ENCODE measurements at places on chromosomes 12 and 14. TPM values are rescaled to one million over a fixed set of nuclear protein-coding genes. Genes with fewer than 3 reads are reported as not detected.

GRCh38 chr12:97308576-97309198 is 153.9 kb upstream of the RMST start:
- no peak overlapping the region for H3K4me3 ChIP-seq
- peak; percentile 17 for DNase-seq
- H3K27ac ChIP-seq: no peak overlapping the region
- no peaks in the 10 kb centered on the region for H3K27me3 ChIP-seq
- no peaks in the 10 kb centered on the region for H3K4me1 ChIP-seq

DNA sequence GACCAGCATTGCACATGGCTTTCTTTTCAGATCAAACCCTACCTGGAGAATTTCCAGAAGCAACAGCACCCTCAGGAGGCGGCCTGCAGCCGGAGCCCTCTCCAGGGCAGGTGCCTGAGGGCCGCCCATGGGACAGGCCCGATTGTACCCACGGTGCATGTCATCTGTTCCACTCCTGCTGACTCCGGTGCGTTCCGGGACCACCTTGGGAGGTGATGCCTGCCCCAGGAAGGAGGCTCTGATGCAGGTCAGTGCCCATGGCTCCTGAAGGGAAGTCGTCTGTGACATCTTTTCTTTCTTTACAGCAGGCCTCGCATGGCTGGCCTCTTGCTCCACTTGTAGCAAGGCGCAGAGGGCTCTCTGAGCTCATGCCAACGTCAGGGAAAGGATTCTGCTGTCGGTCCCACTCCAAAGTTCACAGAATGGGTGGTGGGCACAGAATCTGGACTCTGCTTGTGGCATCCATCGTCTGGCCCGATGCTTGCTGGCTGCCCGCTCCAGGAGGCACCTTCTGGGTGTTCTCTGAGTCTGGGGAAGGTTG is 160.7 kb upstream of the RTL1 start:
- no peaks in the 10 kb centered on the region for H3K27me3 ChIP-seq
- no peak for DNase-seq
- peaks cover 25% of the 10 kb centered on the region for H3K4me1 ChIP-seq
- H3K27ac ChIP-seq: no peak overlapping the region
- H3K36me3 ChIP-seq: peaks cover 32% of the 10 kb centered on the region

DNA sequence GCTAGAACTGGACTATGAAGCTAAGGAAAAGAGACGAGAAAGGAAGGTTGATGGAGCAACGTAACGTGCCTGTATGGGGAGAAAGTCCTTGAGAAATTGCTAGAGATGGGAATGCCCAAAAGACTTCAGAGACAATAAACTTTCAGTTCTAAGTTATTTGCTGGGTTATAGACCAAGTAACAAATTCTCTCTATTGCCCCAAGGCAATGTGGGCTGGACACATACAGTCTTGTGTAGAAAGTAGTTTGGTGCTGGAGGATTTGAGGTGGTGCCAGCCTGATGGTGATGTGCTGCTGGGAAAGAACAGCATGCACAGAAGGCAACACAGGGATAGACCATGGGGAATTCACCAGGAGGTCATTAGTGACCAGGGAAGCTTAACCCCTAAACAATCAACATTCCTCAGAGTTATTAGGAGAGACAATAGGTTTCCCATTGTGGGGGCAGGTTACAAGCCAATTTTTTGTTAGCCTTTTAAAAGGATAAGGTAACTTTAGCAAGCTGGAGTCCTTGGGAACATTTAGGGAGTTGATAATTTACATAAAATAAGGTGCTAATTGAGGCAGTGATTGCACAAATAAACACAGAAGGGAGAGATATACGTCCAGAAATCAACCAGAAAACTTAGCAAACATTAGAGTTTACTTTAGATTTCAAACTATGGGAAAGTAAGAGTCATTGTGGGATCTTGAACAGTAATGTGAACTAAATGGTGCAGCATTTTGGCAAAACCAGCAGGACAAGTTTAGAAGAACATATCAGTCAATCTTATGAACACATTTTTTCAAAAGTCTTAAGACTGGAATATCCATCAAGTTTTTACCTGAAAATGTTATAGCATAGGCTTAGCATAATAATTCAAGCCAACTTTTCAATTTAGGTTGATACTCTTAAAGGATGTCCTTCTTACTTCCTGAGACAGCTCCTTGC is 61.4 kb downstream of the LMNTD1 start:
- no peak overlapping the region for H3K27ac ChIP-seq
- no peaks in the 10 kb centered on the region for H3K27me3 ChIP-seq
- no peaks in the 10 kb centered on the region for H3K36me3 ChIP-seq
- no peak for DNase-seq
- peaks cover 15% of the 10 kb centered on the region for H3K4me1 ChIP-seq
- no peak overlapping the region for H3K4me3 ChIP-seq

DNA sequence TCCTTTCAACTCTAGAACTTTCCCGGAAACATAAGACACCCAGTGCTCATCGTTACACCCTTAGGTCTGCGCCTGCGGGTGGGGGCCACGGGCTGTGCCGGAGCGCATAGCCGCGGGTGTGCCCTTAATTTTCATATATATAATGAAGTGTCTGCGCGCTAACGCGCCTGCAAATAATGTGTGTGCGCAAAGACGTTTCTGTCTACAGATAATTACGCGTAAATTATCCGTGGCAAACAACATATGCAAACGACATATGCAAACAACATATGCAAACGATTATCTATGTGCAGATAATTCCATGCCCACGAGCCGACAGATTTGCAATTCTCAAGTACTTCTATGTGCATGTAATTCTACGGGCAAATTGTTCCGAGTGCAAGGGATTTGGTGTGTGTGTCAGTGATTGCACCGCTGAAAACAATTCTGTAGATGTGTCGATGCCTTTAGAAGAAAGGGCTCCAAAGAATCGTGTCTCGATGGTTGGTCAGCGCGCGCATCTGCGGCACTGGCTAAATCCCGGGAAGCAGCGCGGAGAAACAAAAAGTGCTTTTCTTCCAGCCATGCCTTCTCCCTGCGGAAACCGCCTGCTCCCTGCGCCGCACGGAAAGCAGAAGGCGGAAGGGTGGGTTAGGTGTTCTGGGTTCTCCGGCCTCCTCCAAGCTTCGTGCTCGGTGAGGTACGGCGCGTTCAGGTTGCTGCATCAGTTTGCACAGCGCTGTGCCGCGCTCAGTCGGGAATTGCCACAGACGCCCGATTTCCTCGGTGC is 34.5 kb upstream of the TBX5 start:
- H3K4me1 ChIP-seq: no peaks in the 10 kb centered on the region
- DNase-seq: no peak
- H3K27me3 ChIP-seq: peaks cover 14% of the 10 kb centered on the region
- no peaks in the 10 kb centered on the region for H3K36me3 ChIP-seq

Gene GNS
- 97.6 TPM for total RNA-seq

Gene CDCA3
- total RNA-seq: 143 TPM

Gene KCNC2
- not detected for total RNA-seq

Gene ACSM4
- total RNA-seq: not detected

Gene JAG2
- total RNA-seq: 160 TPM

DNA sequence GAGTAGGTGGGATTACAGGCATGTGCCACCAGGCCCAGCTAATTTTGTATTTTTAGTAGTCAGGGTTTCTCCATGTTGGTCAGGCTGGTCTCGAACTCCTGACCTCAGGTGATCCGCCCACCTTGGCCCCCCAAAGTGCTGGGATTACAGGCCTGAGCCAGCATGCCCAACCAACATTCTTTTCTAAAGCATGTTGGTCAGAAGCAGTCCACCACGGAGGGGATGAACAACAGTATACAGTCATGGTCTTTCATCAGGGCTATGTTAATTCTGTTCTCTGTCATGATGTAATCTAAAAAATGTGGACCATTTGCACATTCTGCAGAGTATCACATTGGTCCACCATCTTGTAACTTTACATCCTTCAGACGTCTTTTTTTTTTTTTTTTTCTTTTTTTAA is 3.6 kb downstream of the MRPL51 start:
- peaks cover 5% of the 10 kb centered on the region for H3K4me1 ChIP-seq
- H3K36me3 ChIP-seq: peaks cover 16% of the 10 kb centered on the region
- no peaks in the 10 kb centered on the region for H3K27me3 ChIP-seq

- peaks cover 7% of the 10 kb centered on the region for H3K27me3 ChIP-seq
- no peak overlapping the region for H3K4me3 ChIP-seq
- no peak for DNase-seq
- no peak overlapping the region for H3K27ac ChIP-seq
- H3K4me1 ChIP-seq: peaks cover 9% of the 10 kb centered on the region
- H3K36me3 ChIP-seq: no peaks in the 10 kb centered on the region
Observed at GRCh38 chr12:76914102-76914859, 35.5 kb upstream of the CSRP2 start.

DNA sequence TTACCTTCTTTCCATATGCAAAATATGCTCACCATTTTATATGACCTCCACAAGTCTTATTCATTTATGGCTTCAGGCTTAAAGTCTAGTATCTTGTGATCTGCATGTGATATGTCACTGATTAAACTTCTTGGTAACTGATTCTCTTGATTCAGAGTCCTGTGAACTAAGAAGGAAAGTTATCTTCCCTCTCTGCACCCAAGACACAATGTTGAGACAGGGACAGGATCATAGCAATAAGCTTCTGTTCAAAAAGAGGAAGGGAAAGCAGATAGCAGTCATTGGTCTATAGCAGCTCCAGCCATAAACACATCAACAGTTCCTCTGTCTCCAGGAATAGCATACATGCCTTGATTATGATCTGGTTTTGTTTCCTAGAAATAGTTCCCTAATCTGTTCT is 103.1 kb downstream of the UNC79 start:
- H3K36me3 ChIP-seq: no peaks in the 10 kb centered on the region
- DNase-seq: no peak
- H3K4me3 ChIP-seq: no peak overlapping the region

Gene LRRK2
- total RNA-seq: 0.11 TPM

DNA sequence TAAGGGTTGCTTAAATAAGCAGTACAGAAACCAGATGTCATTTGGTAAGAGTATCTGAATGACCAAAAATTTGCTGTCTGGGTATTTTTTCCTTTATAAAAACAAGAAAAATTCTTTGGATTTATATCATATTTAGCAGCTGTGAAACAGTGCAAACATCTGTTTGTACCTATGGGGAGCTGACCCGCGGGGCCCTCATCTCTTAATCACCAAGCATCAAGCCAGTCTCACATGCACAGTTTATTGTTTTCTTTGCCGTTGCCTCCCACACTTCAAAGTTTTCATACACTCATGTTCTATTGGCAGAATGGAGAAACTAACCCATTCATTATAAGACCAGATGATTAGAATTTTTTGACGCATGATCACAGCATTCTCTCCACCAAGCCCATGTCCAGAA is 142.2 kb downstream of the BMP4 start:
- 0 out of 2 replicates have a peak, but pooled peaks cover 2% of the 10 kb centered on the region for H3K27me3 ChIP-seq
- no peak overlapping the region for H3K4me3 ChIP-seq
- H3K36me3 ChIP-seq: no peaks in the 10 kb centered on the region
- H3K4me1 ChIP-seq: no peaks in the 10 kb centered on the region
- no peak for DNase-seq

DNA sequence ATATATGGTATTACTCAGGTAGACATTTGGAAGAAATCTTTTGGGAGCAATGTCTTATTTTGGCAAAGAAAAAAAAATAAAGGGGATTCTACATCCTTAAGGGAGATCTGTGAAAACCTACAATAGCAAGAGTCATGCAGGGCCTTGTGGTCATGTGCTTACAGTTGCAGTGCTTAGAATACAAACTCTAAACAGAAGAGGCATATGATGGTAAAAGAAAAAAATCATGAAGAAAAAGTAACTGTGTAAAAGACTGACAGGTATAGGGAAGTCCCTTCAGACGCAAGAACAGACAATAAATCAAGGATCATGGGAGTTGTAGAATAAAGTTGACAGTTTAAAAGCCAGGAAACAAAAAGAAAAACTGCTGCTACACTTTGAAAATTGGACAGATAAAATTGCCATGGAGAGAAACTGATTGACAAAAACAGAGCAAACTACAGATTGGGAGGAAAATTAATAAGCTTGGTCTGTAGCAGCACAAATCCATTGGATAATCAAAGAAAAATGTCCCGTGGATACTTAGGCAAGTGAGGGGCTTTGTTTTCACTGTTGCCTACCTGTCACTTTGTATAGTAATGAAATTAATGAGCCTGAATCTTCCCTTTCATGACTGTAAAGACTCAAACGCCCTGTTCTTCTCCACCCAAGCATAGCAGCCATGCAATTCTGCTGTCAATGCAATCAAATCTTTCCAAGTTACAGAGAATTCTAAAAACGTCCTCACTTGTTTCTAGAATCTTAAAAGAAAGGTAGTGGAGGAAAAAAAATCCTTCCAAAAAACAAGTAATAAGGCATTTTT is 402.0 kb downstream of the SYT1 start:
- no peak for DNase-seq
- no peaks in the 10 kb centered on the region for H3K27me3 ChIP-seq
- peaks cover 12% of the 10 kb centered on the region for H3K4me1 ChIP-seq

Gene NGB
- not detected for total RNA-seq

Gene CLEC4C
- total RNA-seq: not detected

Gene FGF23
- not detected for total RNA-seq

DNA sequence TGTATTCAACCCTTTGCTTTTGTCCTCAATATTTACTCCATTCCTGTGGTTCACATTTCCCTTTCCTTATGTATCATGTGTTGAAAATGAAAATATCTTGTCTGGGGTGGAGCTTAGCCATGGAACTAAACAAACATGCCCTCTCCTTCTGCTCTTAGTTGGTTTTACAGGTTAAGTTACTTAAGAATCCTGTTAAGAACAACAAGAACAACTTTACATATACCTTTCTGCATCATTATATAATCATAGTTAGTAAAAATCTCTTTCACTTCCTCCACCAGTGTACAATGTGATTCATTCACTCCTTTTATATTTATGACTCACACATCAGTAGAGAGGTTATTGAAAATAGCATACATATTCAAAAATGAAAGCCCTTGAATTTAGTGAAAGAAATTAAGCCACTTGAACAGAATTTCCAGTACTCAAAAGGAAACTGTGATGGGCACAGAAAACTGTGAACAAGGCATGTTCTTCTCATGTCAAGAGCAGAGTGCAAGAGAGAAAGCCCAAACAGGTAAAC is 307.7 kb downstream of the CCDC91 start:
- H3K4me3 ChIP-seq: no peak overlapping the region
- no peaks in the 10 kb centered on the region for H3K36me3 ChIP-seq
- H3K4me1 ChIP-seq: 0 out of 2 replicates have a peak, but pooled peaks cover 8% of the 10 kb centered on the region
- H3K27ac ChIP-seq: no peak overlapping the region

DNA sequence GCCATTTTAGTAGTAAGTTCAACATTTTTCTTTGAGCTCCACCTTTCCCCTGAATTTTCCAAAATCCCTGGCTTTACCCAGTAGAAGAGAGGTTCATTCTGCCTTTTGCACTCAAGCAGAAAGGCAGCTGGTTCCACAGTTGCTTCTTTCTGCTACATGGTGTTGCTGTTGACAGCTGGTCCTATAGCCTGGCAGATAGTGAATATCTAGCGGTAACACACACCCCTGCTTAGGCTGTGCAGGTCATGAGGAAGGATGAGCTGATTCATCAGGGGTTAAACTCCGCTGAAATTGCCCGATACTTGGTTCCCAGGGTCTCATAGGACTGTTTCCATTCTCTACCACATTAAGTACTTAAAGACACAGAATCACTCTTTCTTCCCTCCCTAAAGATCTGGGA is 62.4 kb downstream of the PUS7L start:
- no peaks in the 10 kb centered on the region for H3K36me3 ChIP-seq
- H3K4me3 ChIP-seq: no peak overlapping the region
- H3K27ac ChIP-seq: no peak overlapping the region
- no peaks in the 10 kb centered on the region for H3K27me3 ChIP-seq

Measured in SJSA1 (cell line).